ENCODE measurements at places on chromosomes 11 and 22.

GRCh38 chr22:24753914-24754313, 20.6 kb downstream of the PIWIL3 start:
- no peak for DNase-seq

- DNase-seq: no peak
Measured at GRCh38 chr22:48703265-48703941, 1124.3 kb downstream of the BRD1 start.

DNA sequence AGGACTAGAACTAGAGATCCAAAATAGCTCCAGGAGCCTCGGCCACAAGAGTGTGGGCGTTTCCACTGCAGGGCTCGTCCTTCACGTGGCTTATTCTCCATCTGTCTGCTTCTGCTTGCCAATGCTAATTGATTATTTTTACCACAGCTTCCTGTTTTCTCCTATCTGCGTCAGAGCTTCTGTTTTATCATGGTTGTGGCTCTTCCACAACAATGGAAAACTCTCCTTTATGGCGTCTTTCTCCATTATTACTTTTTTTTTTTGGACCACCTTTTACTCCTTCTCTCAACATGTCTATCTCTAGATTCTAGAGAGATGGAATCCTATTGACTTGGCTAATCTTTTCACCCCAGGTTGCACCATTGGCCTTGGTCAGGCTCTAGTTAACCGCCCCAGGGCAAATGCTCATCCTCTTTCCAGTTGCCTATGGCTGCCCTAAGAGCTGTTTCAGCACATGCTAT, 25.9 kb downstream of the CAT start:
- DNase-seq: no peak

DNA sequence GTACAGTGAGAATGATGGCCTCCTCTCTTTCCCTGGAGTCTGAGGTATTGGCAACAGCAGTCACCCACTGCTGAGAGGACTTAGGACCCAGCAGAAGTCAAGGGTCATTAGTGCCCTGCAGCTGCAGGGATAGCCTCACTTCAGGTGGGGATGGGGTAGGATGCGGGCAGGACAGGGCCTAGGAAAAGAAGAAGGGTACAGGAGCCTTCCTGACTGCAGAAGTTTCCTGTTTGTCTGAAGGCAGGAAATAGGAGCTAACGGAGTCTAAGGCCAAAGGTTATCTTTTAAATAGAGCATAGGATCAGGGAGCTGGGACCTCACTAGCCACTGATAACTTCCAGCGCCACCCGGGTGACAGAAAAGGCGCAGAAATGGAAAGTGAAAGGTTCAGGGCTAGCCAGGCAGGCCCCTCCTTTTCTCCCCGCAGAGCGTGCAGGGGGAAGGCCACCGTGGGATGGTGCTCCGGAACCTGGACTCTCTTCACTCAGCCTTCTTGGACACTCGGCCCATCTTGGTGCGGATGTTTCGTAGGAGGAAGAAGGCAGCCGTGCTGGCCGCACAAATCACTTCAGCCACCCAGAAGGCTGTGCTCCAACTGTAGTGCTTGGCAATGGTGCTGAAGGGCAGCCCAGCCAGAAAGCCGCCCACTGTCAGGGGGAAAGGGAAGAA, 6.0 kb downstream of the TRAPPC4 start:
- DNase-seq: no peak

GRCh38 chr11:93659841-93660240, 1.6 kb upstream of the CEP295 start:
- DNase-seq: no peak

DNA sequence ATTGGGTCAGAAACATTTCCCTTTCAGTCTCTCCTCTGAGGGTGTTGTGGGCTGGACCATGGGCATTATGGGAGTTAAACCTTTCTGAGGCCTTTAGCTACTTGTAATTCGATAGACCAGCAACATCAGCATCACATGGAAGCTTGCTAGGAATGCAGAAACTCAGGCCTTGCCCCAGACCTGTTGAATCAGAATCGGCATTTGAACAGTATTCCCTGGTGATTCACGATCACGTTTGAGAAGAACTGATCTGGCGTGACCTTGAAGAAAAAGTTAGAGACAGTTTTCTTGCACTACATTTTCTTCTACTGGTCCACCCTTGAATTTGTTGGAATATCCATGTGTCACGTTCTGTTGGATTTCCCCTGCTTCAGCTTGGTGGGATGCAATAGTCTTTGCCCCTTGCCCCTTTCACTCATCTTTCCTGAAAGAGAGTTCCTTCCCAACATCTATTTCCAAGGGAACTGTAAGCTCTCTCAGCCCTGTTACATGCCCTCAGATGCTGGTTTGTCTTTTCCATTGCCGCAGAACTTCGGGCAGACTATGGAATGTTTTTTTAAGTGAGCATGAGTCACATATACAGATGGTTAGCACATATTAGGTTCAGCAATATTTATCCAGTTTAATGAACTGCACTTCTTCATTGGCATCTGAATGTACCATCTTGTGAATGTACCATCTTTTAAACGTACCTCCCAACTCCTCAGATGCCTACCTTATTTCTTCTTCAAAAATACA, 23.9 kb downstream of the EHF start:
- no peak for DNase-seq

DNA sequence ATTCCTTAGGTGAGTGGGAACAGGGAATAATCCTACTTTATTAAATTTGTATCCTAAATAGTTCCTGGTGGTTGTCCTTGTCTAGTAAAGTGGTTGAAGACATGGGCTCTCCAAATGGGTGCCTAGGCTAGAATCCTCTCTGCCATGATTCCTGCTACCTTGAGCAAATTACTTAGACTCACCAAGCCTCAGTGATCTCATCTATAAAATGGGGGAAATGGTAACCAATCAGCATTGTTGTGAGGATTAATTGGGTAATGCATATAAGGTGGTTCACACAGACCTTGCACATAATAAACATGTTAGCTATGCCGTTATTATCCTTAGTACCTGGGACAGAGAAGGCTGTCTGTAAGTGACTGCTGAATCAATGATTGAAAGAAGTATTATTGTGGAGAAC, 109.9 kb downstream of the FAR1 start:
- DNase-seq: no peak

DNA sequence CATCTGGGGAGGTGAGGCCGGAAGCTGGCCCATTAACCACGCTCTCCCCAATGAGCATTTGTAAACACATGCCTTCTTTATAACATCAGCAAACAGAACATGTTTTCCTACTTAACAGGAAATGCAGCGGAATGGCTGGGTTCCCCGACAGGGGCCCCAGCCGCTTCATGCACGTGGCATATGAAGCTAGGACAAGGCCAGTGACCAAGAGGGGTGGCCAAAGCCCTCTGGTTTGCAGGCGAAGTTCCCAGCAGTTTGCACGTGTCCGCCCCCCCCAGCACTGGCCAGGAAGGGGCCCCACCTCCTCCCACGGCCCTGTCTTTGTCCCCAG, 38.7 kb upstream of the LINC01488 start:
- no peak for DNase-seq

- no peak for DNase-seq
Measured at GRCh38 chr22:20101638-20102037, 14.3 kb upstream of the RANBP1 start.

DNA sequence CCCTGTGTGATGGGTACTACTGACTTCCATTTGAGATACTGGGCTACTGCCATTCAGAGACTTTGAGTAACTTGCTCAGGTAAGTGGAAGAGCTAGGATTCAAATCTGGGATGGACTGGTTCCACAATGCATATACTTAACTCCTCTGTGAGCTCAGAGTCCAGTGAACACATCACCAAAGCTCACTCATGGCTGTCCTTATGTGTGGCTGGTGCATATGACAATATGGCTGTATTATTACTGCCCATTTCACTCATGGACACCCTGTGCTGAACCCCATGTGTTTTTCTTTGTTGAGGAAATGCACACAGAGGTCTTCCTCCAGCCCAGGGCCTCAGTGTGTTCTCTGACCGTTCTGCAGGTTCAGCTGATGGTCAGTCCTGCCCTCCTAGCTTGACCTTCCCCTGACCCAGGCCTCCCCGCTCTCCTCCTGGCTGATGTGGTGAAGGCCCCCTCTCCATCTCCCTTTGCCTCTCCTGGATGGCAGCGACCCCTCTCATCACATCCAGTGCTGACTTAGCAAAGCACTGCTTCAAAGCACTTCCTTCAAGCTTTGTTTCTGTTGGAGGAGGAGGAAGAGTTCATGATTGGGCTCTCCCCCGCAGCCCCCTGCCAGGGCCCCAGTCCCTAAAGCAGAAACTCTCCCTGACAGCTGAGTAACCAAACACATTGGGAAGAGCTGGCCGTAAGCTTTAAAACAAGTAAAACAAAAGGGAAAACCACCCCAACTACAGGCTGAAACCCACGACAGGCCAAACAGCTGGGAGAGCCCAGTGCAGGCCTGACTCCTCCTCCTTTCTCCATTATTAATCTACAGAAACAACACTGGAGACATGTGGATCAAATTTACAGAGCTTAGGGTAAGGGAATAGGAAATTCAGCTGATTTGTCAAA, 101.2 kb downstream of the NAT10 start:
- DNase-seq: no peak

DNA sequence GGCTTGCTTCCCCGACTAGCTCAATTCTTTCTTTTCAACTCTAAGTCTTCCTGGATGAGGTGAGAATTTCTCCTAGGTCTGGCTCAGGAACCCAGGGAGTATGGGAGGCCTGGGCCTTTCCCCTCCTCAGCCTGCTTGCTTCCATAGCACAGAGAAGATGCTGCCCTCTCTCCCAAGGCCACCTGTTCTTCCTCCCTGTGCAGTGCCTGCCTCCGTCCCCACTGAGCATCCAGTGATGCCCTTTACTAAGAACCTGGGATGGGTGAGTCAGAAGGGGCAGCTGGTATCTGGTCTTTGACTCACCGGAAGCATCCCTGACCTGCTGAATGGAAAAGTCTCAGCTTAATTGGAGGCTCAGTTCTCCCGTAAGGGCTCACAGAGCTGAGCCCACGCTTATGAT, 607.9 kb downstream of the BUD13 start:
- DNase-seq: no peak

DNA sequence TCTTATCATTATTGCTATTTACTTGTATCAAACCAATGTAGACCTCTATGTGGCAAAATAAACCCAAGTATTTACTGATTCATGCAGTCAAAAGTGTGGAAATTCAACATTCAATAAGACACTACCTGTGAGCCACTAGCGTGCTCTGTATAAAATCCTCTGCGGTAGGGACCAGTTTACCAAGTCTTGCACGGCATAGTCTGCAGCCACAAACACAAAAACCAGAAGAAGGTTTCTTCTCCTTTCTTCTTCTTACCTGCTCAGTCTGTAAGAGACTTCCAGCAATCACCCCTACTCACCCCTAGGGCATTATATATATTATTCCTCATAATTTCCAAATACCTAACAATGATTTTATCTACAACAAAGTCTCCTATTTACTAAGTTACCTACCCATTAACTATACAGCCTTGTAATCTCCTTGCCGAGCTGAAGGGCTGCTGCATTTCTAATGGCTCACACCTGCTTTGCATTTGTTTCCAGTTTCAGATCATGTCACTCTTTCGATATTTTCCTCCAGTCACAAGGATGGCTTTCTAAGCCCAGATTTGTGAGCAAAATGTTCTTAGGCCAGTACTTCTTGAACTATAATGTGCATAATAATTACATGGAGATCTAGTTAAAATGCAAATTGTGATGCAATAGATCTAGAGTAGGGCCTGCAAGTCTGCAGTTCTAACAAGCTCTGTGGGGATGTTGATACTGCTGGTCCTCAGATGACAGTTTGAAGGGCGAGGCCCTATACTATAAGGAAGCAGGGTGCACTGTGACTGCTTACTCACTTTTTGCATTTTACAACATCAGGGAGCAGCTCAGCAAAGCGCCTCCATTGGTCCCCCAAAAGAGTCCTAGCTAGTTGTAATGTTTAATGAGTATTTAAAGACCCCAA, 191.9 kb upstream of the DDI1 start:
- no peak for DNase-seq

DNA sequence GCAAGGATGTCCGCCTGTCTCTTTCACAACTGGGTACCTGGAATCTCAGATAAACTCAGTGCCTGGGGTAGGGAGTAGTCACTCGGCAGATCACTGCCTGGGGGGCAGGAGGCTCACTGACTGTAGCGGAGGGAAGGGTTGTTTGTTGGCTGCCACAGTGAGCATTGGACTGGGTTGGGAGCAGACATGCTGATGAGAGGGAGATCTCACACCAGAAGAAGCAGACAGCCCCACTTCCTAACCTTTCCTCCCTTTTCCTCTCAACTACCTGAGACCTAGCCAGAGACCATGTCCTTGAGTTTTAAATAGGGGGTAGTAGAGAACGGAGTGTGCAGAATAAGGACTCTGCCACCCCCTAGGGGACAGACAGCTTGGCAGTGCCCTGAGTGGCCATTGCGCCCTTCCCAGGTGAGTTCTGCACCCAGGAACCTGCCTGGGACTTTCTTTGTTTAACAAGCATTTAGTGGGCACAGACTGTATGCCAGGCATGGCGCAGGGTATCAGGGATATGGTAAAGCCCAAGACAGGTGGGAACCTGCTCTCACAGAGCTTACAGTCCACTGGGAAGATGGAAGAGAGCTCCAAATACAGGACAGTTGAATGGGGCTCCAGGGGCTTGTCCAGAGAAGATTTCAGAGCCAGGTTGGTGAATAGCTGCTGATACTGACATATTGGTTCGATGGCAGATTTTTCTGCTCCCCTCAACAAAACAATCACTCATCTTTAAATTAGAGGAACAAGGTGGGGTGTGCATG, 115.7 kb upstream of the NNMT start:
- DNase-seq: no peak

GRCh38 chr11:69537855-69538640, 56.6 kb downstream of the LINC01488 start:
- no peak for DNase-seq

- DNase-seq: no peak
Measured at GRCh38 chr11:4022669-4023068, 71.9 kb upstream of the RRM1 start.

DNA sequence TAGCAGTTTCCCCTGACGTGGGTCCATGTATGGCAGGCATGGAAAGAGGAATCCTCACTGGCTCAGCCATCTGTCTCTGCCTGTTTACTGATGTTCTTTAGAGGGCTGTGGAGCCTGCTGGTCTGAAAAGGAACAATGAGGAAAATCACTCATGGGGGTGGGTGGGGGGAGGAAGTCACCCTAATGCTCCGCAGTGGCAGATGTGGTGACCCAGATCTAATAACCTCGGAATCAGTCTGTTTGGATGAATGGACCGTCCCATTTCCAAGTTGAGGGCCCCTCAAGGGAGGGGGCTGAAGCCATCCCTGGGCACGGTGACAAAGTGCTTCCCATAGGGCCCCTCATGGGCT, 4.4 kb downstream of the BCR start:
- DNase-seq: no peak

DNA sequence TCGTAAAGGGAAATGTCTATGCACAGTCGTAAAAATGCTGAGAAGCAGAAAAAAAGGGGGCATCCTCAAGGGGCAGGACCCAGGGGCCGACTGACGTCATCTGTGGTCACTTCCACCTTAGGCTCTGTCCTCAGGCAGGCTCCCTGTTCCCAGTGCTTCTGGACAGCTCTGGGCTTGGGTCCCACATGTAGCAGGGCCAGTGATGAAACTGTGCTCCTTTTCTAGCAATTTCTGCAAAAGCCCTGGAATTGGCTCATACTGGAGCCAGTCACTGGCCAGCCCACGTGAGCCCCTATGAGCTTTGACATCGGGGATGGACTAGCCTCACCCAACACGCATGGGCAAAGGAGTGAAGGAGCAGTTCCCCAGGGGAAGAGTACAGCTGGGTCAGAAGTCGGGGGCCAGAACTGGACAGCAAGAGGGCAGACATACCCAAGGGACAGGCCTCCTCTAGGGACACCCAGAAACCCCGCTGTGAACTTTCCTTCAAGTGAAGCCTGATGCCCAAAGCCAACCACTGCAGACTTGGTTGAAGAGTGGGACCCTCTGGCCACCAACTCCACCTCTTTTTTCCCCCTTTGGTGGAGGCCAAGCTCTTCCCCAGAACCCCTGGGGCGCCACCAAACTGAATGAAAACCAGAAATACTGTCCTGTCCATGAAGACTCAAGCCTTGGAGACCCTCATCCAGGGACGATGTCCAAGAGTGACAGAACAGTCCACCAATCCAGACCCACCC, 1349.0 kb downstream of the BRD1 start:
- DNase-seq: no peak

Measured in activated CD4-positive, CD25-positive, alpha-beta regulatory T cell (primary cell).